ENCODE measurements at places on chromosomes 12 and 14.

GRCh38 chr14:77582511-77582910 lies 33.9 kb downstream of the SPTLC2 start:
- DNase-seq = no peak

DNA sequence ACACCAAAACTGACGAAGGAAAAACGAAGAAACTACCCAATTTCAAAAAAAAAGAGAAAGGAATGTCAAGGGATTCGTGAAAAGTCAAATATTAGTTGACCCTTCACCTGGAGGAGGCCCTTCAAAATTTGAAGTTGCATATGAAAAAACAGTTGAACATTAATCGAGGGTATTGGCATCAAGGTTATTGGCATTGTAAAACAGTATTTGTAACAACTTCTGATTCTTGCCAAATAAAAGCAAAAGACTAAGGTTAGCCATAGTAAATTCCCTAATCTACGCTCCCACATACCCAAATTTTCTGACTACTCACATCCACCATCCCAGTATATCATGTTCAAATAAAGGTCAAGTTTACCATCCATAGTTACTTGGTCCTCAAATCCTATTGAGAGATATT lies 118.6 kb downstream of the TMTC1 start:
- DNase-seq = no peak

DNA sequence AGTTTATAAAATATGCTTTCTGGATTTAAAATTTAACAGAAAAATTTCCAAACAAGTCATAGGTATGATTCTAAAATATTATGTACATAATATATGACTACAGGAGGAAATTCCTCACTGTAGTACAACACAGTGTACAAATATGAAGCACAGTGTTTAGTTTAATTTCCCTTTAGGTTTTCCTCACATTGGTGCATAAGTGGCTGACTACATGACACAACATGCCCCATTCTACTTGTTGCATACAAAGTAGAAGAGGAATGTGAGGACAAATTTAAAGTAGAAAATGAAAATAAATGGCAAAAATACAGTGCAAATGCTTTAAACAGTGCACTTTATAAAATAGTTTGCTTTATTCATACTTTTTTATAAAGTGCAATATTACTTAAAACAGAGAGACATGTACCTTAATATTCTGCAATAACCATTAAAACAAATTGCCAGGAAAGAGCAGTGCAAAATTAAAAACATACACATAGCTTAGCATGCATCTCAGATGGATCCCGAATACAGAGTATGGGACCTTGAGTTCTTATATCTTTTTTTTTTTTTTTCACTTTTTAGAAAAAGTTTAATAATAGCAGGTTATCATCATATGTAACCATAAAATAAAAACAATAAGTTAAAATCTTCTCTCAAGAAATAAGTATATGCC lies 54.8 kb upstream of the TTC7B start:
- DNase-seq = no peak

DNA sequence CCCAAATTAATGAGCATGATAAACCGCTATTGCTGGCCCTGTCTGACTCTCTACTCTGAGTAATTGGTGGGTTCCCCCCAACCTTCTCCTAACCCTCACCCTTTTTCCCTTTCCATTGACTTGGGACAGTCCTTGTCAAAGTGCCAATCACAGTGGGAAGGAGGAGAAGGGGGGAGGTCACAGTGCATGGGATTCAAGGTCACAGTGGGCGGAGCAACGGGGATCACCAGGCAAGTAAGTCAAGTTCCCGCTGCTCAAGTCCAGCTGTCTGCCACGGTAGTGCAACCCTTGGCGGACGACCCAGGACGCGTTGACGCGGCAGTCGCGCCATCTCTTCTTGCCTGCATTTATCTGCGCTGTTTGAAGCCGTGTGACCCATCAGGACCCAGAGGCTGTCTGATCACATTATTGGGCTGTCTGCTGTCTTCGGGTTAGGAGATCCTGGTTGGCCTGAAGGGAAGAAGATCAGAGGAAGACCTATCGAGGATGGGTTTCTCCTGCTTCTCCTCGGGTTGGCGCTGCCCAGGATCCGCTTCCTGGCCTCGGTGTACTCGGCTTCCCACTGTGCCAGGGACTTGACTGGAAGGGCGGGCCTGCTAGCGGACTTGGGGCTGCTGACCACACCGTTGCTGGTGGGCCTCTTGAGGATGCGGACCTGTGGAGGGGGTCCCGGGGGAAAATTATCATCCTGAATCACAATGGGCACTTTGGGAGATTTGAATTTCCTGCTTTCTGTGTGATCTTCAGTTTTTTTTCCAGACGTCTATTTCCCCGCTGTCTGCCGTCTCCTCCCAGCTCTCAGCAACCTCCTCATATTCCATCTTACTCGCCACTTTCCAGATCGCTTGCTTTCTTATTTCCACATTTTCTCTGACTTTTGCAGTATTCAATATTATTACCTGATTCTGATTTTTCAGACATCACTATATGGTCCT lies 3.1 kb upstream of the MDM2 start:
- DNase-seq = no peak

DNA sequence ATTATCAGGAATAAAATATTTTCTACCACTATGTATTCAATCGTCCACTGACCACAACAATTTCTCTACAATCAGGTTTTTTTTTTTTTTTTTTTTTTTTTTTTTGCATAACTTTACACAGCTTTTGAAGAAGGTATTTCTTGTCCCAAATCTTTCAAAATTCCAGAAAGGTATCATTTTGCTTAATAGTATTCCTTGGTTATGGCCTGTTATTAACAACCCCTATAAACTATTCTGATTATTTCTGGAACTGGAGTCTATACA lies 145.3 kb downstream of the ALX1 start:
- DNase-seq = no peak

DNA sequence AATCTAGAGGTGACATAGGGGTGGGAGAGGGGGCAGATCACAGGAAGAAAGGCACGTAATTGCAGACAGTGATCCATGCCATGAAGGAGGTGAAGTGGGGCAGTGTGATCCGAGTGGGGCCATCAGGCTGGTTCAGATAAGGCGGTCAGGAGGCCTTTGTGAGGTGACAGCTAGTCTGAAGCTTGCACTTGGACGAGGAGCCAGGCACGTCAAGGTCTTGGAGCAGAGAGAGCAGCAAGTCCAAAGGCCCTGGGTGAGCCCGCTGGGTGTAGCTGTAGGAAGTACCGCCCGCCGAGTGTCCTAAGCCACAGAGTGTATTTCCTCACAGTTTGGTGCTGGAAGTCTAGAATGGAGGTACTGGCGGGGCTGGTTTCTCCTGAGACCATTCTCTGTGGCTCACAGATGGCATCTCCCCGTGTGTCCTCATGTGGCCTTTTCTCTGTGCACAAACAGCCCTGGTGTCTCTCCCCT lies 23.6 kb downstream of the RHOF start:
- no peak for DNase-seq

- DNase-seq = no peak
Observed at GRCh38 chr12:61356485-61356884, 903.7 kb upstream of the USP15 start.

GRCh38 chr14:30915596-30915995 lies 41.2 kb downstream of the COCH start:
- DNase-seq = no peak
